DND-41 (cell line): ENCODE measurements at places on chromosomes 6 and 20.
A peak's percentile ranks its signal among the peaks of the same experiment; 100 is the strongest.

DNA sequence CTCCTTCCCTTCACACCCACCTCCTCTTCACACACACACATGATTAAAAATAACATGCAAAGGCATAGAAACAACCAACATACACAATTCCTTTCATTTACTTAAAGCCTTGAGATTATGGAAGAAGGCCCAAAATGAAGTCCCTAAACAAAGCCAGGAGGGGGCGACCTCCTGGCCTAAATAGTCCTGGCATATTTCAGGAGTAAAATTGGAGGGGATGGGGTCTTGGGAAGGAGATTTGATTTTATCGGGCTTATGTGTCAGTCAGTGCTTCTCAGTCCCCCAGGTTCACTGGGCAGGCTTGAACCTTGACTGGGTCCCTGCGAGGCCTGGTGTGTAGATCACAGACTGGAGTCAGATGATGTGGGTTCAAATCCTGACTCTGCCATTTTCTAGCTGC is 266.4 kb downstream of the SAMD5 start:
- DNase-seq, result no peak

GRCh38 chr6:30940361-30940986 is at the start of gene MUCL3:
MUCL3 (plus strand) TSS chr6:30940973; CDS start chr6:30941000, 27 bp downstream.
- DNase-seq, result no peak

DNA sequence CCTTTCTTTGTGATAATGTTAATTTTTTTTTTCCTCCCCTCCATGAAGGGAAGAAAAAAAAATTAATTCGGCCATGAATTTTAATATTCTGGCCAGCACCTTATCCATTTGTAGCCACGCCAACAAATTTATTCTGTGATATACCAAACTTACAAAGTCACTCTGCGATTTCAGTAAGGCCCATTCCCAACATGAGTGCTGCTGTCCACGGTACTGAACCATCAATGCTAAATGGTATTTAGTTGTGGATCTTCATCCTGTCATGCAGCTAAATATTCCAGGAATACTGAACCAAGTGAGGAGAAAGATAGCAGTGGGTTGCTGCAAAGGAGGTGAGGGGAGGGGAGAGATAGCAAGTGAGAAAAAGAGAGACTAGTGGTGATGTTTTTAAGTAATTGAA is 19.5 kb upstream of the RSPH4A start:
- peak; percentile 27 for DNase-seq

DNA sequence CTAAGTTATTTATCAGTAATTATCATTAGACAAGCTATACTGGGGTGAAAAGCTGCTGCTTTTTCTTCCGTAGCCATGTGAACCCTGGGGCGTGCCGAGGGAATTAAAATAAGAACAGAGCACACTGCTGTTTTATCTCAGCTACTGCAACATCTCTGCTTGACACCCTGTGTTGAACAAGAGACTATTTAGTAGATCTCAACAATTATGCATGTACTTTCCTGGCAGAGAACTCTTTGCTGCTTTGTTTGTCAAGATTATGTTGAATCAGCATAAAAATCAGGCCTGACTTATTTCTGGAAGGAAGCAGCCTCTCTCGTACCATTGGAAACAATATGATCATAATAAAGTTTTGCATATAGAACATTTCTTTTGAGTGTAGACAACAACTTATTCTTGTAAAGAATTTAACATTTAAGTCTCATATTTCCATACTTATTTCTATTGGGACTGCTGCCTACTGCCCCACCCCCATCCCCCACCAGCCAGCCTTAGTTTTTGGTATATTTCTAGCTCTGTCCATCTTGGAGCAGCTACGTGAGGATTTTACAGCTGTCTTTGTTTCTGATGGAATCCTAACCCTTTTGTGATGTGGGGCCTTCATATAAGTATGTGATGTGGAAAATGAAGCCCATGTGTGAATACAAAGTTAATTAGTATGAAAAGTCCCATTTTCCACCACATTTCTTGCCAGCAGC is 1011.4 kb downstream of the KIF16B start:
- no peak for DNase-seq

GRCh38 chr6:33925936-33926335 is 122.1 kb upstream of the MLN start:
- DNase-seq, result no peak

- DNase-seq, result no peak
Measured at GRCh38 chr6:31114541-31114878, at the start of gene PSORS1C1. PSORS1C1 (plus strand) TSS chr6:31114800; CDS start chr6:31129633, 14,833 bp downstream.

- DNase-seq, result no peak
Measured at GRCh38 chr6:26241033-26241895, 123.7 kb upstream of the BTN3A2 start.

DNA sequence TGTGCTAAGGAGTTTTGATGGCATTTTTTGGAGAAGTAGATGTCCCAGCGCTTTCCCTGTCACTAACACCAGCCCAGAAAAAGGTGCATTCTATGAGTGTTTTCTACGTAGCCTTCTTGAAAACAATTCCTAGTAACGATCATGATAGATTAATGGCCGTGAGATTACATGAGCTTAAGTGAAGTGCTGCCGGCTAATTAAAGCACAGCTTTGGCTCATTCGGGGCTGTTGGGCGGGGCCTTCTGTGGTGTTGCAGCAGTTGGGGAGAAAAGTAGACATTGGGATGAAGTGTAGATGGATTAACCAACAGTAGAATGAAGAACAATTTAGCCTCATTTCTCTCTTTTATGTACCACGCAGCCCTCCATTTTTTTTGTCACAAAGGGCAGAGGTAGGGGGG is 20.8 kb upstream of the TRAF3IP2 start:
- no peak for DNase-seq

GRCh38 chr6:111888928-111889695 is 15.9 kb upstream of the FYN start:
- no peak for DNase-seq

DNA sequence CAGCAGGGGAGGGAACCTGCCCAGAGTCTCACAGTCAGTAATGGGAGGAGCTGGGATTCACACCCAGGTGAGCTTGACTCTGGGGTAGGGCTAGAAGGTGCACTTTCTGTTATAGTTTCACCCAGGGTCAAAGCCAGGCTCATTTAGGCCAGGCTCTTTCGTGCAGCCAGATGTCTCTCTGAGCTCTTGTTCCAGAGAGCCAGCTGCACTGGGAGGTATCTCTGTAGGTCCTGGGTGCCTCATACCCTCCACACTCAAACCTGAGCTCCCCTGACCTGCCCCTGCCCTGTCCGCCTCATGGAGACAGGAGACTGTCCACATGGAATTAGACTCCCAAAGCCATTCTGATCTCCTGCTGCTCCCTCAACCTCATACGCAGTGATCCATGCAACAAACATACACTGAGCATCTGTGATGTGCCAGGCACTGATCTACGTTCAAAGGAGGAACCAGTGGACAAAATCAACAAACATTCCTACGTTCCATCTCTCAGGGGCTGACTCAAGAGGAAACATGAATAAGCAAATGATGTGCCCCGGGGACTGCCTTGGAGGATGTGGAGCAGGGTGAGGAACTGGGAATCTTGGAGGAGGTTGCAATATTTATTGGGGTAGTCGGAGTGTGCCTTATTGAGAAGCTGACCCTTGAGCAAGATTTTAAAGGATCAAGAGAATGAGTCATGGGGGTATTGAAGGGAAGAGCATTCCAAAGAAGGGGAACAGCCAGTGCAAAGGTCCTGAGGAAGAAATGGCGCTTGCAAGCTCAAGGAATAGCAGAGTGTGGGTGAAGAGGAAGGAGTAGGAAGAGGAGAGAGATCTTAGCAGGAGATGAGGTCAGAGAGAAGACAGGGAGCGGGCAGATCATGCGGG is 71.3 kb upstream of the TOX2 start:
- DNase-seq, result no peak

GRCh38 chr6:134921721-134922261 is 28.1 kb downstream of the ALDH8A1 start:
- DNase-seq, result no peak

DNA sequence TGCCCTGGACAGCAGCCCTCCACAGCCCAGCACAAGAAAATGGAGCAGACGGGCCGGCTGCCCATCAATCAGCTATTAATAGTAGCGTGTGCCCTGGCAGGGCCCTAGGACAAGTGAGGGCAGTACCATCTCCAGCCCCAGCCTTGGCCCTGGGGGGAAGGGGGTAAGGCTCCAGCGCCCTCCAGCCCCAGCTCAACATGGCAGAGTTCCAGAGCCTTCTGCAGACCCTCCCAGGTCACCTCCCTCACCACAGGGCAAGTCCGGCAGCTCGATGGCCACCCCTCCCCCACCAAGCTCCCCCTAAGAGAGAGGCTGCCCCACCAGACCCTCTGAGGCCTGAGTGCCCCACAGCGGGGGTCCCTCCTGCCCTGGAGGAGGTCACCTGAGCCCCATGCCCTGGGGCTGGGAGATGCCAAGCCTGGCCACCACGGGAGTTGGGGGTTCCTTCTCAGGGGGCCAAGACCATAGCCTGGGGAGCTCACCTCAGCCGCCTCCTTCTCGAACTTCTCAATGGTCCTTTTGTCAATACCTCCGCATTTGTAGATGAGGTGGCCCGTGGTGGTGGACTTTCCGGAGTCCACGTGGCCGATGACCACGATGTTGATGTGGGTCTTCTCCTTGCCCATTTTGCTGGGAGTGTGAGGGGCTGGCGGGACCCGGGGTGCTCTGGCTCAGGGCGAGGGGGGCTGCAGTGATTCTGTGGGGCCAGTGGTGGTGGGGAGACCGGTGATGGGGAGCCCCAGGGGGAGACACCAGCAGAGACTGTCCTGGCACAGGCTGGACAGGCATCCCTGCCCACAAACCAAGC is 1.5 kb downstream of the EEF1A2 start:
- no peak for DNase-seq

DNA sequence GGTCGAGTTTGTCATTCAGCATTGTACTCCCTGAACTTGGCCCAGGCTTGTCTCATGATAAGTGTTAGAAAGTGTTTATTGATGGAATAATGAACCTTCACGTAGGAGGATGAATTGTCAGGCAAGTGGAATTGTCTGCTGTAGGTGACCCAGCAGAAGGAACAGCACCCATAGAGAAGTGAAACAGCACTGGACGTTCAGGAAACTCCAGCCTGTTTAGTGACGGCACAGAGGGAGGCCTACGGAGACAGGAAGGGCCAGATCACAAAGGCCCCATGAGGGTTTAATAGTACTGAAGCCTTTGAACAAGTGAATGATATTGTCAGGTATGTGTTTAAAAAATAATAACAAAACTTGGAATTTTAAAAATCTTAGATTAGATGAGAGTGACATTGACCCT is 2.9 kb downstream of the STX11 start:
- no peak for DNase-seq

- DNase-seq, result no peak
Measured at GRCh38 chr6:61562098-61562497, 723.9 kb downstream of the KHDRBS2 start.

GRCh38 chr6:141874930-141875602 is 257.7 kb upstream of the GJE1 start:
- DNase-seq, result peak; percentile 7

DNA sequence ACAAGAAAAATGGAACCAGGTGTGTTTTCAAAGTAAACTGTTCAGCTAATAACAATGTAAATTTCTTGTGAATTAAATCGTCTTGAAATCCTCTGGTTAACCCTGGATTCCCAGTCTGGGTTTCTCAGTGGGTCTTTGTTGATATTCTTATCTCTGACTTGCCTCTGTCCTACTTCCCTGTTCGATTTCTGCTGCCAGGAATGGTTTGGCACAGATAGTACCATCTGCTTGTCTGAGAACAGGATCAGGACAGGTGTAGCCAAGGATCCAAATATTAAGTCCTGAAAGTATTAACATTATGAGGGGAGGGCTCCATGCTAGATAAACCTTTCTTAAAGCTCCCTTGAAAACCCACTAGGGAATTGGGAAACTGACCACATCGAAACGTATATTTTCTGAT is 30.1 kb downstream of the ARFGEF2 start:
- no peak for DNase-seq

DNA sequence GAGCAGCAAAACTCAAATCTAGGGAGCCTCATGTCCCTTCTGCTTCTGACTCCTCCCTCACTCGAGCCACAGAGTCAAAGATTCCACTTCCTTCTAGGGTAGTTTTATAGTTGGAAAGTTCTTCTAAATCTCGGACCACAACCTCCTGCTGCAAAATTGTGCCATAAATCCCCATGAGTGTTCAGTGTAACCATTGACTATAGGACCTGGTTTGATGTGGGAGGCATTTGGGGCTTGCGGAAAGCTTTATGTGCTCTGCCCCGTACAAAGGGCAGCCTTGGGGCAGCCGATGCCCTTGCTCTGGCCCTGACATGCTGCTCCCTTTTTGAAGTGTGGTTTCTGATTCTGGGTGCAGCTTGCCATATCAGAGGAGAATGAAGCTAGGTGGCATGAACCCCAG is 43.6 kb upstream of the IER3 start:
- DNase-seq, result peak; percentile 18

DNA sequence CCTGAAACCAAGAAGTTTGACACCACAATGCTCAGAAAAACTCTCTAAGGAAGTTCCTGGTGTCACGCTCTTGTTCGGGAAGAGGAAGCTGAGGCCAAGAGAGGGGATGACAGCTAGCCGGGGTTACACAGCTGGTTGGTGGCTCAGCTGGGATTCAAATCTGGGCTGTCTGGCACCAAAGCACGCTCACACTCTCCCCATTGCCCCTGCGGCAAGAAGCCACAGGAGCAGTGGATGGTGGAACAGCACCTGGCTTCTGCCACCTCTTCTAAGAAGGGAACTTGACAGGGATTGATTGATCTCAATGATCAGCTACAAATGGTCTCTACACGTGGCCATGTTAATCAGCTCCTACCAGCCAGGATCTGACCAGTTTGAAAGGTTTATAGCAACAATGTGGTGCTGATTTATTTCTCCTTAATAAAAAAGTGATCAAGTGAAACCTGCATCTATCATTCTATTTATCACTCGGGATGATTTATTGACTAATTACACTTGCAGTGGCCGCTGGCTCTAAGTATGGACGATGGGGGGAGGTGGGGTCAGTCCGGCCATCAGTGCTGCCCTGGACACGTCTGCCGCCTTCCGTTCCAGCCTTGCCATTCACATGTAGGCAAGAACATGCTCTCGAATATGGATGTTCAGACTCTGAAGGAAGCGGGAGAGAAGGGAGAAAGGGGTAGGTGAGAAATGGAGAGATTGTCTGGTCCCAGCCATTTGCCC is 71.9 kb upstream of the TOP1 start:
- peak; percentile 64 for DNase-seq

GRCh38 chr20:45836841-45837240 is 3.2 kb downstream of the SNX21 start:
- DNase-seq, result no peak

- DNase-seq, result no peak
Measured at GRCh38 chr20:19811231-19811630, 53.2 kb downstream of the RIN2 start.

DNA sequence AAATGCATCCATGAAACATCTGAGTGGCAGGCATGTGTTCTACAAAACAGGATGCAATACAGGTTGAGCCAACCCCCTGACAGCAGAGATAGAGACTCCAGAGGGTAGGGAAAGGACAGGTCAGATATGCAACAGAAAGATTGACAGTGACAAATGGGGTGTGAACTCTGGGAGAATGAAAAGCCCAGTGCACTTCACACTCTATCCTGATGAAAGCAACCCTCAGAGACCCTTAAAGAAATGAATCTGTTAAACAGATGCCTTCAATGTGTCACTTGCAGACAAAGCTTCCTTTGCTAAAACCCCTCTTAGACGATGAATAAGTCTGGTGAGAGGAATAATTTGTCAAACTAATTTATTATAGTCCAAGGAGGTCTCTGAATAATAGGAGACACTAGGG is 89.9 kb downstream of the RFPL4B start:
- no peak for DNase-seq
